CD4-positive, alpha-beta T cell treated with Interleukin-12 subunit alpha and Interleukin-12 subunit beta, for 1 hour (primary cell): ENCODE measurements at places on chromosomes 11 and 22.

DNA sequence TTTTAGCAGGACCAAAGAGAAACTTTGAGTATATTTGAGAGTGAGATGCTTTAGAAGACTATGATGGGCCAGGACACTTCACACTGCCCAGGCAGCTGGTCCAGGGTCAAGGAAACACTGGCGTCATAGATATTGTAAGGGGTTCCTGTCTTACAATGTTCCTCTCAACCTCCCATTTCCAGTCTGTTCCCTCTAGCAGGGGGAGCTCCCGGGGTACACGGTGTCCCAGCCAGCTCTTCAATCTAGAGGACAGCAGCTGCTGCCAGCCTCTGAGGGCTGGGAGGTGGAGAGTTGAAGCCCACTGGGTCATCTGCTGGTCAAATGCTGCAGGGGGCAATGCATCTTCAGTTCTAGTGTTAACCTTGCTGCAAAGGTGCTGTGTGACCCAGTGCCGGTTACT is 40.7 kb upstream of the TIMP3 start:
- no peak for DNase-seq

DNA sequence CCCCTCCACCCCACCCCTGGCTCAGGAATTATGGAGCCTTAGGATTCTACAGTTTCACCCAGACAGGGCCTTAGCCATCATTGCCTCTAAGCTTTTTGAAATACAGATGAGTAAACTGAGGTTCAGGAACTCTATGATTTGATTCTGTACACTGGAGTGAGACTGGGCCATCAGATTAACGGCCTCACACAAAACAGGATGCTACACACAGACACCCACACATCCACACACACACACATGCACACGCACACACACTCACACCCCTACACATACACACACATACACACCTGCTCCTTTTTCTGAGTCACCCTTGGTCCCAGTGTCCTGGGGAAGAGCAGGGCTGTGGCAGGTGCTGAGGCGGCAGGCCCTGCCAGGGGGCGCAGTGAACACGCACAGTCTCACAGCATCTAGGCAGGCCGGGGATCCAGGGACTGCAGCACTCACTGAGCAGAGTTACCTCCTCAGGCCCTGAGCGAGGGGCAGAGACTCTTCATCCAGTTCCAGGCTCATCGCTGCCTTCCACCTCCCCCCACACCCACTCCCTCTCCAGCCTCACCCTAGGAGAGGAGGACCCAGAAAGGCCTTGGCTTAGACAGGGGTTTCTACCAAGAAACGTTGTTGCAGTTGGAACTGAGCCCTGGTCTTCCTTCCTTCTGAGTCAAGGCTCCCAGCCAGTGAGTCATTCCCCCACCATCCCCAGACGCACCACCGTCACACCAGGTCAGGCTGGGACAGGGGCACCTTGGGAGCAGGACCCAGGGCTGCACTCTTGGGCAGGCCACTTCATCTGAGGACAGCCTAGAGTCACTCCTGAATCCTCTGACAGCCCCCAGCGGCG is 89.8 kb upstream of the PARVA start:
- no peak for DNase-seq

- DNase-seq, result no peak
These were observed 92.9 kb upstream of the USP47 start for GRCh38 chr11:11748706-11749365.

- DNase-seq, result no peak
These were observed 36.5 kb downstream of the PRDM11 start for GRCh38 chr11:45182902-45183301.

DNA sequence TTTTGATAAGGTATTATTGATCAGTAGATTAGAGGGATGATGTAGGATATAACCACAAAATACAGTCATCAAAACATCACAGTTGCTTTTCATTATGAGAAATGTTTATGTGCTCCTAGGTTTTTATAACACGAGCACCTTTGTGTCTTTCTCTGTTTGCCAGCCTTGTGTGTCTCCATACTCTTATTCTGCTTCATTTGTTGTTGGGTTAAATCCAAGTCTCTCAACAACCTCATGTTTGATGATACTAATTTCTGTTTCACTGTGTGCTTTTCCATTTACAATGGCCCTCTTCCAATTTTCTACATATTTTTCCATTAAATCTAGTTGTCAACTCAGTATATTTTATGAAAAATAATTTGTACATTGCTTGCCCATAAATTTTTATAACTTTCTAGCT is 107.7 kb upstream of the POU2AF2 start:
- no peak for DNase-seq

- DNase-seq, result no peak
These were observed 13.1 kb upstream of the RPL3 start for GRCh38 chr22:39332441-39333064.

DNA sequence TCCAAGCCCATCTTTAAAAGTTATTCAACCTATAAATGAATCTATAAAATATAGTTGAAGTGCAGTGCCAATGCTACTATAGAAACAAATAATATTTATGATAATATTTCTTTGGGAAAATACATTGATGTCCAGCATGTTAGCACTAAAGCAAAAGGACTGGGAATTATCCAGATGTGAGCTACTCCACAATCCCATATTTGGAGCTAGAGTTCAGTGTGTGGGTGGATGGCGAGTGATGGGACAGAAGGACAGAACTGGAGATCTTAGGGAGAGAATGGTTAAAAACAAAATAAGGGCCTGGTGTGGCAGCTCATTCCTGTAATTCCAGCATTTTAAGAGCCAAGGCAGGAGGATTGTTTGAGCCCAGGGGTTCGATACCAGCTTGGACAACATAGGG is 216.8 kb downstream of the TMEM135 start:
- DNase-seq, result no peak

- no peak for DNase-seq
These were observed 164.4 kb downstream of the TEAD1 start for GRCh38 chr11:12838463-12839123.

GRCh38 chr11:28659716-28660348 is 551.6 kb downstream of the METTL15 start:
- no peak for DNase-seq

DNA sequence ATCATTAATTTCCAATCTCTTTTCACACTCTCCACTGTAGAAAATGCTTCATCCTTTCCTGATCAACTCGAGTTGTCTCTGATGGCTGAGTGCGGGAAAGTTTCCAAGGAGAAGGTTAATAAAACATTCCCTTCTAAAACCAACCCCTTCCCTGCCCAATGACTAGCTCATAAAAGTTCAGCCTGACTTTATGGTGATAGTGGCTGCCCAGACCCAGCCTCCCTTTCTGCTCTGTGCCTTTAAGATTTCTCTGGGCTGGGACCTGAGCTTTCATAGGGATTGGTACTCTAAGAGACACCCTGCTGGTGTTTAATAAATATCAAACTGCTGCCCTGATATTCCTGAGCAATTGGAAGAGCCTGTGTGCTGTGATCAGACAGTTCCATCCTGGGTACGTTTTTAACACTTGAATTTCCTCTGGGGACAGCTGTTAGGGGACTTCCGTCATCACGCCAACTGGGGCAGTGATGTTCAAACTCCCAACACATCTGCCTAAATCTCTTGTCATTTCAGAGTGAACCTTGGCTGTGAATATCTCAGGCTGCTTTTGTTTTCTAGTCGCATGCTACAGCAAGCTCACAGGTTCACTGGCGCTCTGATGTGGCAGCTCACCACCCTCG is 195.0 kb upstream of the KIRREL3 start:
- no peak for DNase-seq

- no peak for DNase-seq
These were observed 5.9 kb upstream of the ARL14EP start for GRCh38 chr11:30317030-30317429.

GRCh38 chr11:72676861-72677341 is 2.7 kb upstream of the PDE2A start:
- peak; percentile 57 for DNase-seq

GRCh38 chr11:63243533-63243932 is at the start of gene SLC22A25:
Gene SLC22A25, minus strand, starts transcription at chr11:63243599. Its CDS starts 13,947 bp downstream, at chr11:63229652.
- DNase-seq, result no peak

GRCh38 chr11:124320097-124320496 is at the start of gene OR8D2:
Gene OR8D2, minus strand, starts transcription at chr11:124320197. Its CDS starts 0 bp downstream, at chr11:124320197.
- no peak for DNase-seq

GRCh38 chr11:107857550-107858216 is 904 bp downstream of the SLC35F2 start:
- DNase-seq, result peak; percentile 10

GRCh38 chr11:105100206-105100605 is 39.4 kb downstream of the CARD18 start:
- DNase-seq, result peak; percentile 42

DNA sequence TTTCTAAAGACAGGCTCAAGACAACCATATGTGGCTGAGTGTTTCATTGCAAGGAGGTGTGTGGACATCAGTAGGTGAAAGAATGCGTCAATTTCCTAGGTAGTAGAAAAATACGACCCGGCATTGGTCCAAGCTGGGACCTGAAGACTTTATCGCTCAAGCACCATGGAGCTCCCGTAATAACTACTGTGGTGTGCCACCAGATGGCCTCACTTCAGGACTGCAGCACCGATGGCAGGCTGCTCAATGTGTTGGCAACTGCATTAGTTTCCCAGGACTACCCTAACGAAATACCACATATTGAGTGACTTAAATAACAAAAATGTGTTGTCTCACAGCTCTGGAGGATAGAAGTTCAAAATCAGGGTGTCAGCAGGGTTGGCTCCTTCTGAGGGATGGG is 72.4 kb upstream of the FAT3 start:
- no peak for DNase-seq

DNA sequence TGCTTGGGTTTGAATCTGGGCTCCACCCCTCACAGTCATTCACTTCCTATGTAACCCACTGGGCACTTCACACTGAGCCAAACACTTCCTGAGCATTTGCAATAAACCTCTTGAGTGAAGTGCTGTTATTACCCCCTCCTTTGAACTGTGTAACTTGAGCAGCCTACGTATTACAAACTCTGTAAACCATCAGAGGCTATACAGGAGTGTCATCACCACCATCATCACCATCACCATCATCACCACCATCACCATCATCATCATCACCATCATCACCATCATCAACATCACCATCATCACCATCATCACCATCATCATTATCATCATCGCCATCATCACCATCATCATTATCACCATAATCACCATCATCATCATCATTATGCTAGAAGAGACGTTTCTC is 18.4 kb downstream of the RTL6 start:
- no peak for DNase-seq

DNA sequence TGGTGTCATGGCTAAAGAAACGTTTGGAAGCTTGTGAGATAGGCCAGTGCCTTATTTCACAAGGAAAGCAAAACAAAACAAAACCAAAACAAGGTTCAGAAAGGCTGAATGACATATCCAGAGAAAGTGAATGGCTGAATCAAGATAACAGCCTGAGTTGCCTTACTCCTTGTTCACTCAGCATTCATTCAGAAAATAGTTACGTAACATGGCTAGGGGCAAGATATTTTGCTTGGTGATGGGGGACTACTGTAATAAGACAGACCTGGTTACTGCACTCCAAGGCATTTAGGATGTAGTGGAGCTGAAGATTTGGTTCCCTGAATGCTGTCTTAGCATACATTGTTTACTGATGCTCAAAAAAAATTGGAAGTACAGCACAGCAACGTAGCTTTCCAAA is 47.7 kb downstream of the C11orf91 start:
- no peak for DNase-seq

GRCh38 chr22:37244922-37245722 is 1.1 kb upstream of the RAC2 start:
- no peak for DNase-seq
